Endothelial cell (in vitro differentiated cells): ENCODE measurements at places on chromosomes 1 and 21. TPM values are rescaled to one million over a fixed set of nuclear protein-coding genes. Genes with fewer than 3 reads are reported as not detected.

GRCh38 chr21:30282850-30283249, at the start of gene KRTAP24-1:
KRTAP24-1 (minus strand) TSS chr21:30282950; CDS start chr21:30282932, 18 bp downstream.
- DNase-seq, result no peak

DNA sequence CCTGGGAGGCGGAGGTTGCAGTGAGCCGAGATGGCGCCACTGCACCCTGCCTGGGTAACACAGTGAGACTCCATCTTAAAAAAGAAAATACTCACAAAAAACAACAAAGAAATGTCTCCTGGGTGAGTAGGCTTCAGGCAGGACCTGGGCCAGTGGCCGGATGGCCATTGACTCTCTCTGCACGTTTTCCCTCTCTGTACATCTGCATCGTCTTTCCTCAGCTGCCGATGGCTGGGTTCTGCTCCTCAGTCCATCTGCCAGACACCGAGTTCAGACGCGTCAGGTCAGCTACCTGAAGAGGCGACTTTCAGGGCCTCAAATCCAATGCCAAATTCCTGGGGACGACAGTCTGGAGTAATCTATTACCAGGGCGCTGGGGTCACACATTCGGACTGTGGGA, 199.3 kb downstream of the CAMTA1 start:
- DNase-seq, result no peak

- DNase-seq, result no peak
These were observed 16.7 kb downstream of the COL8A2 start for GRCh38 chr1:36108314-36108713.

DNA sequence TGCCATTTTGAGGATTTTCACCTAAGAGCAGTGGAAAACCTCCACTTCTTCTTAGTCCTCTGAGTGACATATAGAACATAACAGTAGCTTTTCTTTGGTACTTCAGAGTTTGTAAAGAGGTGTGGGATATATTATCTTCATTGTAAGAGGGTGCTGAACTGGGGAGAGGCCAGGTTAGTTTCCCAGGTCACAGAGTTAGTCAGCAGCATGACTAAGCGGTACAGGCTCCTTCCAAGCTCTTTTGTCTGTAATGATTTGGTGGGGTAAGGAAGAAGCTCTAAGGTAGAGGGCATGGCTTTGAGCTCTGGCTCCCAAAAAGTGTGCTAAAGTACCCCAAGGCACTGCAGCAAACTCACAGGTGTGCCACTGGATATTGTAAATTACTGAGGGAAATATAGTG, 325.0 kb upstream of the PLXNA2 start:
- no peak for DNase-seq

The AADACL4 gene
- total RNA-seq, result not detected

- no peak for DNase-seq
These were observed 7.2 kb downstream of the CAP1 start for GRCh38 chr1:40047769-40048168.
